ENCODE measurements at places on chromosomes 2 and 18.

DNA sequence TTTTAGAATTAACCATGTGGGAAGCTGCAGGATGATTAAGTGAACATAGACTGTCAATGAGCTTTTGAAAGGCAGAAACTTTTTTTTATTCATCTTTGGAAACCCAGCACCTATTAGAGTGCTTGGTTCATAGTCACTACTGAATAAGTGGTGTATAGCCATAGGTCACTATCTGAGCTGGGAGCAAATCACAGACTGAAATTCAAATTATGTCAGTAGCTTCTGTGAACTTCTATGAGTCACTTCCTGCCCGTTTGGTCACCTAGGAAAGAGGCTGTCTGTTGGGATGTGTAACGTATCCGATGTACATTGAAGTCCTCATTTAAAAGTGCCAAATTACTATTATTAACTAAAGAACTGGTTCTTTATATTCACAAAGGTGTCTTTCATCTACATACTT is 20.5 kb upstream of the SLC40A1 start:
- no peak for DNase-seq

- DNase-seq = no peak
These were observed 1105.8 kb upstream of the NXPH2 start for GRCh38 chr2:139885921-139886498.

- no peak for DNase-seq
These were observed 298.2 kb upstream of the CHST9 start for GRCh38 chr18:27483276-27483675.

- DNase-seq = no peak
These were observed 15.3 kb downstream of the BUB1 start for GRCh38 chr2:110662560-110662959.

GRCh38 chr18:10289251-10289650 is 165.2 kb upstream of the APCDD1 start:
- no peak for DNase-seq

All from KG1 (cell line).